GM12878 (cell line): ENCODE measurements at places on chromosomes 7 and 10.

DNA sequence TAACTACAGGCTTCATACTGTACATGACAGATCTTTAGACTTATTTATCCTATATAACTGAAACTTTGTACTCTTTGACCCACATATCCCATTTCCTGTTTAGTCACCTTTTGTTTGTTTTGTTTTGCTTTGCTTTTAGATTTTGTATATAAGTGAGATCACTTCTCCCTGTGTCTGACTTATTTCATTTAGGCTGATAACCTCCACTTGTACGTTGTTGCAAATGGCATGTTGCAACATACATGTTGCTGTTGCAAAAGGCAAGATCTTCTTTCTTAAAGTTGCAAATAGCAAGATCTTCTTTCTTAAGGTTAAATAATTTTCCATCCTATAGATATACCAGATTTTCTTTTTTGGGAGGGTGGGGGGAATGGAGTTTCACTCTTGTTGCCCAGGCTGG is 341.5 kb downstream of the OTUD1 start:
- no peak for DNase-seq

- no peak for DNase-seq
Observed at GRCh38 chr10:50281967-50282522, 30.7 kb upstream of the ASAH2 start.

- no peak for DNase-seq
Observed at GRCh38 chr7:138235207-138235606, 158.9 kb downstream of the AKR1D1 start.

- DNase-seq: no peak
Observed at GRCh38 chr7:127885843-127886242, 145.4 kb downstream of the LRRC4 start.

GRCh38 chr7:84256571-84256971 is 62.0 kb upstream of the SEMA3A start:
- DNase-seq: no peak

DNA sequence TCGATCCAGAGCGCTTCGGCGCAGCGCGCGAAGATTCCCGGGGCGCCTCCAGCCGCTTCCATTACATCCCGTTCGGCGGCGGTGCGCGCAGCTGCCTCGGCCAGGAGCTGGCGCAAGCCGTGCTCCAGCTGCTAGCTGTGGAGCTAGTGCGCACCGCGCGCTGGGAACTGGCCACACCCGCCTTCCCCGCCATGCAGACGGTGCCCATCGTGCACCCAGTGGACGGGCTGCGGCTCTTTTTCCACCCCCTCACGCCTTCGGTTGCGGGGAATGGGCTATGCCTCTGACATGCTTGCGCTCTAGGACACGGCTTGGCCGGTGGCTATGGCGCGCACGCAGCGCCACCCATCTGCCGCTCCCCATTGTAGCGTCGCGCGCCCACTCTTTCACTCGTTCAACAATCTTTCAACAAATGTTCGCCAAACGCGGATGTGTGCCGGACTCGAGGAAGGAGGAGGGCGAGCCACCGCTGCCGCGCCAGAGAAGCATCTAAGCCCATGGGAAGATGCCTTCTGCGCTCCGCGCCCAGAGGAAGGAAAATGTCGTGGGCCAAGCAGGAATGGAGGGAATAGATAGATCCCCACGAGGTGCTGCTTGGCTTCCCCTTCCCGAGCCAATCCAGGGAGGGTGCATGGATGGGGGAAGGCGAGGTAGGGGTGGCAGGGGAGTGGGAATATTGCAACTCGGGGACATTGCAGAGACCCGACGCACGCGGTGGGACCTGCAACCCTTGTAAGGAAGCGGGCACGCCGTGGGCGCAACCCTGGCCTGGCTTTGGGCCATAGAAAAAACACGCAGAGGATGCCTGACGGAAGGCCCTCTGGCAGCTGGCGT is 5.1 kb upstream of the CYP26A1 start:
- no peak for DNase-seq

GRCh38 chr7:88185650-88186049 is 34.2 kb downstream of the SRI start:
- no peak for DNase-seq

DNA sequence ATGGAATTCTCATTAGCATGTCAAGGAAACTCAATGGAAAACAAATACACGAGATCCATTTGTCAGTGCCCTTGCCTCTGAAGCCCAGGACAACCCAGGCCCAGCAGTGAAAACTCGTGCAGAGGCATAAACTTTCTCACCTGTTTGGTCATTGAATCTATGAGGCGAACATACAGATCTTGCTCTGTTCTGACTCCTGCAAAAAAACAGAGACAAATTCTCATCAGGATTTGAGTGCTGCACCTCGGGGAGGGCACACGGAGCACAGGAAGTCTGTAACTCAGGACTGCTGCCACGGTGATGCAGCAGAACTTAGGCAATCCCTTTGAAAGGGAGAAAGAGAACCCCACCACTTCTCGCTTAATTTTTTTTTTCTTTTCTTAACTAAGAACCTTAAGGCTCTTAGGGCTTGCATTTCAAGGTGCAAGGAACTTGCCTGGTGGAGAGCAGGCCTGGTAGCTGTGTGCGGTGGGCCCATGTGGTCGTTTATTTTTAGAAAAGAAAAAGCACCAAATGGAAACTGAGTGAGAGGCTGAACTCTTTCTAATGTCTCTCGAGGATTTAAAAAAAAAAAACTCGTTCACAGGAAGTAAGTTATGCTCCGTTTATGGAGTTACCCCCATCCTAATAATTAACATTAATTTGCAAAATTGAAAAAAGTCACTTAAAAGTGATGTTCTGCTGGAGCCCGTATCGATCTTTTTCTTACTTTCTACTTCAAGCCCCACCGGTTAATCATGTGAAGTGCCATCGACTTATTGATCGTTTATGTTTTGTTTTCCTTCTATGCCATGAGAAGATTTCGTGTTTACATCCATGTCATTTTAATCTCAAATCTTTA is 1.8 kb downstream of the EBF3 start:
- DNase-seq: no peak

DNA sequence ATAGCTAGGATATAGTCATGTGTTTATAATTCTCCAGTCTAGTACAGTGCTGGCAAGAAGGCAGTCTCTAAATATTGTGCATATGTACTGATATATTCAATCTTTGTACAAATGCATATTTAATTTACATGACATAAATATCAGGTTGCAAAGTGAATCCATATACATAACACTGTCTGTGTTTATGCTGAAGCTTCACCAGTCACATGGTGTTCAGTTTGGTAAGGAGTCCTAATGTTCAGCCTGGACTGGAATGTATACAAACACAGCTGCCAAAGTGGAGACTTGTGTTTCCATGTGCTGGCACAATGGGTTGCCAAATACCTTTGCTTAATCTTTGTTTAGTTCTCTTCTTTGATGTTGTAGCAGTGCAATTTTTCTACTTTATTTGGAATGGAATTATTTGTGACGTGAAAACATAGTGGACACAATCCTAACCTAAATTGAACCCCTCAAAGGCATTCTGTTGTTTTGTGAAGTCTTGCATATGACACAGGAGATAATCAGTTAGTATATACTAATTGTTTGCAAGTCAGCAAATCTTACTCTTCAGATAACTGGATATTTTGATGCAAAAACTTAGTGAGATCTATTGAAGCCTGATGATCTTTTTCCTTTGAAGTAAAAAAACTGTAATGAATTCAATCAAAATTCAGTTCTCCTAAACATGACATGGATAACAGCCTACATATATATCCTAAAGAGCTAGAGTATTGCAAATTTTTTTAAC is 17.3 kb upstream of the ARL4A start:
- no peak for DNase-seq

DNA sequence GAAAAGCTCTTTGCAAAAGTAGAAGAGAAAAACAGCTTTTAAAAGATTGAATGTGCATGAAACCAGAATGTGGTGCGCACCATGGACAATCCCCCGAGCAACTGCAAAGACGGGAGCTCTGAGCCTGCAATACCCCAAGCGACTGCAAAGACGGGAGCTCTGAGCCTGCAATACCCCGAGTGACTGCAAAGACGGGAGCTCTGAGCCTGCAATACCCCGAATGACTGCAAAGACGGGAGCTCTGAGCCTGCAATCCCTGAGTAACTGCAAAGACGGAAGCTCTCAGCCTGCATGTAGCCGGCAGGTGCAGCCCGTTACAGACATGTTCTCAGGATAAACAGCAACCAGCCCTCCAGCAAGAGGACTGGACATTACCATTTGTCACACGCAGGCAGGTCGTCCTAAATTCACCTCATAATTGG is 6.2 kb downstream of the ZNF775 start:
- no peak for DNase-seq

- peak; percentile 26 for DNase-seq
Observed at GRCh38 chr10:79137826-79138225, 69.1 kb downstream of the ZMIZ1 start.
